Effector CD4-positive, alpha-beta T cell (primary cell): ENCODE measurements at places on chromosomes 16 and 17.

- DNase-seq = no peak
Observed at GRCh38 chr17:70613681-70614080, 444.3 kb downstream of the KCNJ2 start.

- DNase-seq = no peak
Observed at GRCh38 chr17:49055181-49055927, 58.2 kb downstream of the IGF2BP1 start.

GRCh38 chr16:9047689-9048301 is 43.6 kb upstream of the HAPSTR1 start:
- DNase-seq = no peak

DNA sequence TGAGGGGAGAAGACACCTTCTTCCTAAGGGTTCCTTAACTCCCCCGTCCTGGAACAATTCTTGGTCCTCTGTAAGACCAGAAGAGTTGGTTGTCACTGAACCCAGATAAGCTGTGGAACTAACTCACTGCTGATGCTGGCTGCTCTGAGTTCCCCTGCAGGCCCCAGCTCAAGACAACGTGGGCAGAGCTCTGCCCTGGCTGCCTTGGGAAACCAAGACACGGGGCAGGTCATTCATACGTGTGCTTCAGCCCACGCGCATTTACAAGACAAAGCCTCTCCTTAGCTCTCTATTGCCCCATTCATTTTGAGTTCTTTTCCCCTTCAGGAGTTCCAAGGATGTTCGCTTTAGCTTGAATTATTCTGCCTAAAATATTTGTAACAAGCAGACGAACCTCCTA is 3.4 kb upstream of the NAT9 start:
- DNase-seq = no peak

GRCh38 chr17:20779521-20779920 is 200.0 kb downstream of the CDRT15L2 start:
- no peak for DNase-seq

GRCh38 chr16:2719328-2720063 is 528 bp downstream of the PRSS27 start:
- DNase-seq = no peak

GRCh38 chr17:40548982-40549685 is 16.1 kb downstream of the CCR7 start:
- no peak for DNase-seq

- no peak for DNase-seq
Observed at GRCh38 chr17:33318241-33318640, 25.1 kb upstream of the ASIC2 start.

- no peak for DNase-seq
Observed at GRCh38 chr16:84252184-84252583, 12.4 kb upstream of the KCNG4 start.

GRCh38 chr17:39666601-39667261 is 1.5 kb upstream of the PNMT start:
- DNase-seq = no peak

DNA sequence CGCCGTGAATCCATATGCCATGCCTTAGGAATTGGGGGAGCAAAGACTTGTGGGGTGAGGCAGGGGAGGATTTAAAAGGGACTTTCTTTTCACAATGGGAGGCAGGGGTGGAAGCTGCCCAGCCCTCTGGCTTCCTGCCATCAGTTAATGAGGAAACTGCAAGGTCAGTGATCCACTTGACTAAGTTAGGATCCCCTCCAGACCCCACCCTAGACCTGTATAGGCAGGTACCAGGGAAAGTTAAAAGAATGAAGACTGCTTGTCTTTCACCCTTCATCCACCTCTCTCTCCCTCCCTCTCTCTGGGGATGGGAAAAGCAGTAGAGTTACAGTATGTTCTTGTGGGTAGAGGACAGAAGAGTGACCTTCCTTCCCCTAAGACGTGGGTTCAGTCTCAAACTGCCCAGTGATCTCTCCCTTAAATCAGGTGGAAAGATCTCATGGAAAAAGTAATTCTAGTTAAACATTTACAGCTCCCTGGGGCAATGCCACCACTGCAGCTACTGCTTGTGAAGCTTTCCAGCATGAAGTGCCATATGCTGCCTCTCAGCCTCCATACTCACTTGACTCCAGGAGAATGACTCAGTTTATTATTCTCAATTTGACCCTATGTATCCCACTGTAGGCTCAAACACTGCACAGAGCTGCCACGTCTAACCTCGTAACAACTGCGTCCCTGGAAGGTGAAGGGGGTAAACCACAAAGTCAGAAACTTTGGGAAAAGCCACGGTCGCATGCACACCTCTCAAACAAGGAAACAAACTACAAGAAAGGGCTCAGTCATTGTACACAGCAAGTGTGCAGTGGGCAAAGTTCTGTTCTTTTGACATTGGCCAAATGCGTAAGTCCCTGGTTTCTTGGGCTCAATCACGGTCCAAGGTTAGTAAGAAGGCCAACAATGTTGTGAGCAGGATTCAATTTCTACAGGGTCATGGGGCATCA is 1.2 kb downstream of the COA3 start:
- DNase-seq = no peak

- DNase-seq = no peak
Observed at GRCh38 chr17:19286751-19287341, 49.7 kb downstream of the EPN2 start.
